ENCODE measurements at places on chromosomes 7 and 10.

- peak; percentile 21 for DNase-seq
These were observed 22.6 kb downstream of the ZNF786 start for GRCh38 chr7:149067869-149068268.

- no peak for DNase-seq
These were observed 48.8 kb upstream of the MYL10 start for GRCh38 chr7:101677797-101678479.

- no peak for DNase-seq
These were observed 129.1 kb downstream of the GALNT17 start for GRCh38 chr7:71261066-71261465.

GRCh38 chr10:46250898-46251856 is 35.6 kb upstream of the ANTXRL start:
- DNase-seq, result no peak

- DNase-seq, result no peak
These were observed 25.6 kb downstream of the BLVRA start for GRCh38 chr7:43784030-43784584.

GRCh38 chr10:92419740-92420545 is 129.0 kb downstream of the MARCHF5 start:
- DNase-seq, result no peak

- no peak for DNase-seq
These were observed 58.5 kb downstream of the FGFR2 start for GRCh38 chr10:121539786-121540185.

DNA sequence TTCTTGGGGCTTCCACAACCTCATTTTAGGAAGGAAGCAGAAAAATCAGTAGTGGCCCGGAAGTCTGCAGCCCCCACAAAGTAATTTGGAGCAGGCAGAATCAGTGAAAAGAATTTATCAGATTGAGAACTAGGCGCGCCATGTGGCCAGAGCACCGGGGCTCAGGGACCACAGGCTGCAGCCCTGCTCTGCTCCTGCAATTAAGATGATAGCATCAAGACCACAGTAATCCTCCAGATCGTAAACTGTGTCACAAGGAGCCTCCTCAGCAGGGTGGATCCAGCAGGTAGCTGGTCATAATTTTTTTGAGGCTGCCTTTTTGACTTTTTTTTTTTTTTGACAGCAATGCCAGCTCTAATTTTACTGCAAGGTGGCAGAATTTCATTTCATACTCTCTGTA is 209.0 kb upstream of the ZMIZ1 start:
- no peak for DNase-seq

DNA sequence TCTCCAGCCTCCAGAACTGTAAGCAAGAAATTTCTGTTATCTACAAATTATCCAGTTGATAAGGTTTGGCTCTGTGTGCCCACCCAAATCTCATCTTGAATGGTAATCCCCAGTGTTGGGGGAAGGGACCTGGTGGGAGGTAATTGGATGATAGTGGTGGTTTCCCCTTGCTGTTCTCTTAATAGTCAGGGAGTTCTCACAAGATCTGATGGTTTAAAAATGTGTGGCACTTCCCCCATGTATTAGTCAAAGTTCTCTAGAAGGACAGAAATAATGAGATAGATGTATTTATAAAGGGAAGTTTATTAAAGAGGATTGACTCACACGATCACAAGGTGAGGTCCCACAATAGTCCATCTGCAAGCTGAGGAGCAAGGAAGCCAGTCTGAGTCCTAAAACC is 56.2 kb upstream of the APBB1IP start:
- no peak for DNase-seq

DNA sequence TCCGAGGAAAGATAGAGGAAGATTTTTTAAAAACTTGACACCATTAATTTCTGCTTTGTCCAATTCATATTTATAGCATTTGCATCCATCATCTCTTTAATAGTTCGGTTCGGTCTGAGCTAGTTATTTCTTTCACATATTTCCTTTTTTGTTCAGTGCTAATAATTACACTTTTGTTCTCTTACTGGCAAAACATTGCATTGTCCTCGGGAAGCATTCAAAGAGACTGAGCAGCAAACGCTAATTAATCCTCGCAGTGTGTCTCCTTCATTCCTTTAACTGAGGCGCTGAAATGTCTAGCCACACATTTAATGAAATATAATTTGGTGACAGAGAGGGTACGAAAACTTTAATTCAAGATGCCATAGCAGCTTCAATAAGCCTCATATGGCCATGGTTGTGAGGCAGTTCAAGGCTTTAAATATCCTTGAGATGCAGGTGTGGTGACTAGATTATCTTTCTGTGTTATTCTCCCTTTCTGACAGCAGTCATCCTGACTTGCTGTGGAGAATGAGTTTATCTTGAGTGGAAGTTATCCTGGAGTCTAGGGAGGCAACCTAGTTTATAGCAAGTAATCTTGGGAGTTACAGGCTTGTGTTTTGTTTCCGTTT is 431.4 kb downstream of the SDK1 start:
- no peak for DNase-seq

DNA sequence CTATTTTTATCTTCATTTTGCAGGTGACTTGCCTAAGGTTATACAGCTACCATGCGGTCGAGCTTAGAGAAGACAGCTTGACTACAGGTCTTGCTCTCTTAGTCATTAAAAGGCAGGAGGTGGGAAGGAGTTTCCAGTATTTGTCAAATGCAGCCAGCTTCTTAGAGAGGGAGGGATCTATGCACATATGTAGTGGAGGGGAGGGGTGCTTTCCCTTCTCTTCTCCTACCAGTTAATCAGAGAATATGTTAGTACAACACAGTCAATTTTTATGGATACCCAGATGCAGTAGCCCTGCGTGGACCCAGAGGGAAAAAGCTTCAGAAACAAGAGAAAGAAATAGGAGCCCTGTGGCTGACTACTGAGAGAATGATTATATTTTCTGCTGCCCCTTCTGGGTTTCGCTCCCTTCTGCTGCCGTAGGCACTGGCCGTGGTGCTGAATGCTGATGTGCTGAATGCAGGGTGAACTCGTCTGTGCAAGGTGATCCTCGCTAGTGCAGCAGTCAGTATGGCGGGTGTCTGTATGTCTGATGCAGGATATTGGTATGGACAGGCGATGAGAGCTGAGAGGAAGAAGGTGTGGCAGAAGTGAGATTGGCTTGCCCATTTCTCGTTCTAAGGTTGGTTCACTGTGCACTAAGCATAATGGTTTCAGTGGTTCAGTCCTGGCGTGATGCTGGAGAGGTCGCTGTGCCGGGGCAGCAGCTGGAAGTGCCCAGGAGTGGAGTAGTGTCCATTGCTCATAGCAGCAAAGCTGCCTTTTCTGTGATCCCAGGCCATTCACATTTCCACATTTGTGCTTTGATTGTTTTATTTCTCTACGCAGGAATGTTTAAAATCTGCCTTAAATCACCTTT is 189.2 kb upstream of the PODXL start:
- peak; percentile 28 for DNase-seq

DNA sequence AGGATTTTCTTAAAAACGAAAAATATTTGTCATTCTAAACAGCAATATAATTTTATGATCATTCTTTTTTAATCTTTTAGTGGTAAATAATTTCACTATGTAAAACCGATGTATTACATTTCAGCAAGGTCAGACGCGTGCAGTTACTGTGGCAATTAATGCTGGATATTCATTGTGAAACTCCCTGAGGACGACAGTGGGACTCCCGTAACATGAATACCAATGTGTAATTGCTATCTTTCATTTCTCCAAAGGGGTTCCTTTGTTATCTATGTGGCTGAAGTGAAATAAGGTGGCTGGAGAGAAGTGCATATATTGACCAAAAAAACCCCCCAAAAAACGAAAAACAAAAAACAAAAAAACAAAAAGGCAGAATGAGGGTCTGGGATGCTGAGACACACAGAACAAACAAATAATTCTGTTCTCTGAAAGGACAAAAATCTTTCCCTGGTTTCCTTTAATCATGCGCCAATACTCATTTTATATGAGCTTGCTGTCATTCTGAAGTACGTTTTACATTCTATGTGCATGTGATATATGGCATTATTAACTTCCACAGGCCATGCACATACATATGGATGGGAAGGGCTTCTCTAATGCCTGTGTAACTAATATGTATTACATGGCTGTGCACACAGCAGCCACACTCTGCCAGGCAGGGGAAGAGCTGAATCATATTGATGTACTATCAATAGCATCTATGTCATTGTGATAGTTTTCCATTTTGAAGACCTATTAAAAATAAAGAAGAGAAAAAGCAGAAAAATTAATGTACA is 161.4 kb downstream of the RAPGEF5 start:
- DNase-seq, result no peak

GRCh38 chr10:86899670-86900276 is 57.6 kb downstream of the MMRN2 start:
- DNase-seq, result peak; percentile 76

GRCh38 chr7:98223351-98223897 is 12.2 kb downstream of the BHLHA15 start:
- DNase-seq, result no peak

DNA sequence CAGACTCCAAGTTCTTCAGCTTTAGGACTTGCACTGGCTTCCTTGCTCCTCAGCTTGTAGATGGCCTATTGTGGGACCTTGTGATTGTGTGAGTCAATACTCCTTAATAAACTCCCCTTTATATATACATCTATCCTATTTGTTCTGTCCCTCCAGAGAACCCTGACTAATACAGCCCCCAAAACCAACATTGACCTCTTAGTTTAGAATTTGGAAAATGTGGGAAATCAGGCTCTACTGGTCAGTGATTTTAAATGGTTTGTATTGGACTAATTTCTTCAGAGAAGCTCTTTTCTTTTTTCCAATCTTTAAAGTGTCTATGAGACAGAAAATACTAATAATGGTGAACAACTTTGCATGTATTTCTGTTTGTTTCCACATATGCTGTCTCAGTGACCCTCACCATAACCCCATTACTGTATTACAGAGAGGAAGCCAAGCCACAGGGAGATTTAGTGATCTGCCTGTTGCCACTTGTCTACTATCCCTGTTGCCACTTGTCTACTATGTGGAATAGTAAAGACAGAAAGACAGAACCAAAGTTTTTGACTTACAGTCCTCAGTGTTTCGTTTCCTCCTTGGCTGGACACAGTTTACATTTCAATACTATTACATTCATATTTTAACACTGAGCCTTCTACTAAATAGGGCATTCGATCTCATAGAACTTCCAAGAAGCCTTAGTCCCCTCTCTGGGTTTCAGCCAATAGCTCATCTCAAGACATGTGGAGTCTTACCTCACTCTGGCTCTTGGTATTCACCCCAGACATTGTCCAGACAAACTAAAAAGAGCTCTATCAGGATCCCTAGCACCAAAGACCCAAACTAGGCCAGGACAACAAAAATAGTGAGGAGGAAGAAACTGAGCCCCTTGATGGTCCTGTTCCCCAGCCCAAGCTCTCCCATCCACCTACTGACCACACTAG is 121.0 kb downstream of the AKR1D1 start:
- DNase-seq, result no peak

DNA sequence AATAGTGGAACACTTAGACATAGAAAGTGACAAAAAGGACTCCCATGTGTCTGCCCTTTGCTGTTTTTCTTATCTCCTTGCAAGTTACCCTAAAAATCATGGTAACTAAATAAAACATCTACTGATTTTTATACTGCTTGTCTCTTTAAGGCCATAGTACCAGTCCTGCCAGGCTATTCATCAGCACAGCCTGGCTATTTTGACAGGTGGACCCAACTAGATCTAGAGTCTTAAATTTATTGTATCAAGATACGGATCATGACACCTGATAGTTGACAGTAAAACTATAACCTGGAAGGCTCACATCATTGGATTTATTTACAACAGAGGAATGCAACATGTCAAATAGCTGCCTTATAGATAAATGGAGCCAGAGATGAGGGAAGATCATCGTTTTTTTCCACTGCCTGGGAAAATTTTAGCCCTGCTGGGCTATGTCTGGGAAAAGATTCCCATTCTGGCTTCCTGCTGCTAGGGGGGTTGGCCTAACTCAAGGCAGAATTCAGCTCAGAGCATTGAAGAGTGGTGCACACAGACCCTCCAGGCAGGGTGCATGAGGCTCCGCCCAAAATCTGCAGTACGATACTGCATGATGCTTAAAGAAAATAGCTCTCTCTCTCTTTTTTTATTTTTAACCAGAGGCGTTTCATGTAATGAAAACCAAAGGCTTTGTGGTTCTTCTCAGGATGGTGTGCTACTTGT is 292.0 kb upstream of the FZD8 start:
- no peak for DNase-seq

- no peak for DNase-seq
These were observed 785 bp downstream of the WDR86 start for GRCh38 chr7:151408839-151409666.

DNA sequence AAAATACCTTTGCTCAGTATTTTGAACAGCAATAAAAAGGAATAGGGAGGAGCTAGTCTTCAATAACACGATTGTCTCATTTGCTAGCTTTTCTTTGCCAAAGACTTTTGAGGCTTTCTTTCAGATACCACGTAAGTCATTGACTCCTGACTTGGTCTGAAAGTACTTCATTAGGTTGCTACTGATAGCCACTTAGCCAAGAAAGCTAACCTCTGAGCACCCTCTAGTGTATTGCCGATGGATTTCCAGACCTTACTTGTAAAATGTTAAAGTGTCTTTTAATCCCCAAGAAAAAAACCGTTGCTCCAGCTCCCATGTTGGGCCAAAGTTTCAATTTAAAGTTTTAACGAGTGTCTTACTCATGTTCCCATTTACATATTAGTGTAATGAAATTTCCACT is 63.4 kb upstream of the STRIP2 start:
- DNase-seq, result peak; percentile 89

GRCh38 chr7:69246758-69247157 is 351.5 kb upstream of the AUTS2 start:
- no peak for DNase-seq

GRCh38 chr7:51665045-51665780 is 348.6 kb upstream of the COBL start:
- DNase-seq, result no peak

GRCh38 chr7:146331369-146331768 is 214.8 kb downstream of the CNTNAP2 start:
- no peak for DNase-seq

DNA sequence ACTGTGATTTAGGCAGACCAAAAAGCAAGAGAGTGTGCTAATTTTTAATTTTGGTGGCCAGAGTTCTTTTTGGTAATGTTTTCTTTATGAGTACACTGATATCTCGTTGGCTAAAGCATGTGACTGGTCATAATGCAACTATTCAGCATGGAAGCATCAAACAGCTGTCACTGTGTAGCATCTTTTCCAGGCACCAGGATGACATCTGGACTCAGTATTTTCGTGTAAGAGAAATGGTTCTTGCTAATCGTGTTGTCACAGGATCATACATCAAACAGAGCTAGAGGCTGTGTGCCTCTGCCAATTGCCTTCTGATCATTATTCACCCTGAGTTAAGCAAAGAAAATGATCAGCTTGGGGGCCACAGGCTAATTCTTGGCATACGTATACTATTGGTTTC is 118.9 kb downstream of the SND1 start:
- peak; percentile 22 for DNase-seq

GRCh38 chr10:15789793-15790525 is 70.2 kb upstream of the ITGA8 start:
- DNase-seq, result no peak

DNA sequence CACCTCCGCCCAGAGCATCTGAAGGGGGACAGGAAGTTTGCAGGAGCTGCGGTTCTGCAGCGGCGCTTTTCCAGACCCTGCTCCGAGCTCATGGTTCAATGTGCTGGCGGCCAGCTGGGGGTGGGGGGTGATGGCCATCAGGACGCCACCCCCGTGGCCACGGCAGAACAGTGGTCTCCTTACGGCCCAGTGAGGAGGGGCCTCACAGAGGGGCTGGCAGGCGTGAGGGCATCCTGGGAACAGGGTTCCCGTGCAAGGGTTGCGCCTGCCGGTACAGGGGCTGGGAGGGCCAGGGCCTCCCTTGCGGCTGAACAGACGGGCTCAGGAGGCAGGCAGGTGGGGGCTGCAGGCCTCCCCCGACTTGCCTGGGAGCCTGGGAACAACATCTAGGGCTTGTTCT is 39.0 kb upstream of the GNA12 start:
- no peak for DNase-seq
